ENCODE measurements at places on chromosomes 7 and 10.

GRCh38 chr10:132960631-132961419, 18.5 kb upstream of the CFAP46 start:
- peak; percentile 72 for DNase-seq

- no peak for DNase-seq
Measured at GRCh38 chr10:108582888-108583287, 1340.4 kb downstream of the XPNPEP1 start.

- DNase-seq = peak; percentile 65
Measured at GRCh38 chr7:117014673-117015133, 61.4 kb downstream of the ST7 start.

DNA sequence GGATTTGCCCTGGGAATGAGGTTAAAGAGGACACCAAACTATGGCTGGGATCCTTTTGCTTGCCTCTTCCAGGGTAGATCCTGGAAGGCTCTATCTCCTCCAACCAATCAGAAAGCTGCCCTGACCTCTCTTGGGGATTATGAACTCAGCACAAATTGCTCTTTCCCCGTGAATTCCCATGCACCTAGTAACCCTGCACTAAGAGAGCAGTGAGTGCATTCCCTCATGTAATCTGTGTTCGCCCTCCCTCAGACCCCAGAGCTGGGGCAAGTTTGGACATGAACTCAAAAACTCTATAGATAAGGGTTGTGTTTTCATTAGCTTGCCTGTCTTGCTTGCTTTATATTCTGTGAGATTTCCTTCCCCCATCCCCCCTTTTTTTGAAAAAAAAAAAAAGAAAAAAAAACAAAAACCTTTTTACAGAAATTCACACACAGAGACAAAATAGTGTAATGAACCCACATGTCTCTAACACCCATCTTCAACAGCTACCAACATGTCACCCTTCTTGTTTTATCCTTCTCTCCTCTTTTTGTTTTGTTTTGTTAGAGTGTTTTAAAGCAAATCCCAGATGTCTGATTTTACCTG, 225.5 kb upstream of the TCF7L2 start:
- no peak for DNase-seq

GRCh38 chr10:114257498-114257897, 18.4 kb downstream of the VWA2 start:
- no peak for DNase-seq

DNA sequence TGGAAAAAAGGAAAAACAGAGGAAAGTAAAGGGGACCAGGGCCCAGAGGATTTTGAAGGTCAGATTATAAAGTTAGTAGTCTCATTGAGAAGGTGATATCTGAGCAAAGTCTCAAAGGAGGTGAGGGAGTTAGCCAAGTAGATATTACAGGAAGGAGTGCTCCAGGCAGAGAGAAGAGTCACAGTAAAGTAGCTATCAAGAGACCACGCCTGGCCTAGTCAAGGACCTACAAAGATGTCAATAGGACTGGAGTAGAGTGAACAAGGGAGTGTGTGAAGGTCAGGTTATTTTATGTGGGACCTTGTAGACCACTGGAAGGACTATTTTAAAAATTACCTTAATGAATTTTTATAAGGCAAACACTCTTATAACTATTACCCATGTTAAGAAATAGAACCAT, 64.8 kb downstream of the TPST1 start:
- no peak for DNase-seq

DNA sequence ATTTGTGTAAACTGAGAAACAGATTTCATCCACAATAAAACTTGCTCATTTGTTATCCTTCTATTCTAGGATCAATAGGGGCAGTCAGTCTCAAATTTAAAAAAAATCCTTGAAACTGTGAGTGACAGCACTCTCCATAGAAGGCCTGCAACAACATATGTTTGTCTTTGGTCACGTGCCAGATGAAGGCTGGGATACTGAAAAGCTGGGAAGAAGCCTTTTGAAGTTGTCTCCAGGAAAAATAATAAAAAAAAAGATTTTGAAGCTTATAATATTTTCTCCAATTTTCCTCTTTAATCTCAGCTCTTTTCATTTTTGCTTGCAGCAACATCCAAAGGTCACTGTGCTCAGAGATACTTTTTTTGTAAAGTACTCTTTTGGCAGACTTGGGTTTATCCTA, 128.6 kb upstream of the SLC26A5 start:
- DNase-seq = no peak

- no peak for DNase-seq
Measured at GRCh38 chr7:45151131-45151684, 6.4 kb upstream of the RAMP3 start.

- DNase-seq = peak; percentile 8
Measured at GRCh38 chr10:132500781-132501415, 36.7 kb upstream of the INPP5A start.

- no peak for DNase-seq
Measured at GRCh38 chr7:139230484-139230773, 608 bp upstream of the UBN2 start.

GRCh38 chr7:36110584-36110983, 42.5 kb upstream of the EEPD1 start:
- DNase-seq = no peak

DNA sequence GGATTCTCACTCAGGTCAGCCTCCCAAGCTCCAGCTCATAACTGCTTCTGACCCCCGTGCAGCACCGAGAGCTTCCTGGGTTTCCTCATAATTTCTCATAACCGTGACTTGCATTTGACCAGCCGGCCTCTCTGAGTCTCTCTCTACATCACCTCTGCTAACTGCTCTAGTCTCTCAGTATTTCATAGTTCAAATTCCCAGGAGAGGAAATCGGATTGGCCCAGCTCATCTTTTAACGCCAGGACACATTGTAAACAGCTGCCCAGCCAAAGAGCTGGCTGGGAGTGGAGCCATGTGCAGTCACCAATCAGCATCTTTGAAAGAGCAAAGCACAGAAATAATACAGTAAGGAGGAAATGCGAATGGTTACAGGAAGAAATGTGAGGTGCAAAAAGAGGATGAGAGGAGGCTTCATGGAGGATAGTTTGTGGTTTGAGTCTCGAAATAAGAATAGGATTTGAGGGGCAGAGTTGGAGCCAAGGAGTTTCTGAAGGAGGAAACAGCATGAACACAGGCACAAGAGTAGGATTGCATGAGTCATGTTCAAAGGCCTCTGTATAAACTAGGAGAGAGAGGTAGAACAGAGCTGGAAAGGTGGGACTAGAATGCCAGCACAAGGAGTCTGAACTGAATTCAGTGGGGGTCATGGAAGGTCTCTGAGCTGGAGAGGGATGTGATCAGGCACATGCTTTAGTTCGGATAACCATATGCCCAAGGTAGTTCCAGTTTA, 15.2 kb upstream of the LBX1 start:
- peak; percentile 74 for DNase-seq

DNA sequence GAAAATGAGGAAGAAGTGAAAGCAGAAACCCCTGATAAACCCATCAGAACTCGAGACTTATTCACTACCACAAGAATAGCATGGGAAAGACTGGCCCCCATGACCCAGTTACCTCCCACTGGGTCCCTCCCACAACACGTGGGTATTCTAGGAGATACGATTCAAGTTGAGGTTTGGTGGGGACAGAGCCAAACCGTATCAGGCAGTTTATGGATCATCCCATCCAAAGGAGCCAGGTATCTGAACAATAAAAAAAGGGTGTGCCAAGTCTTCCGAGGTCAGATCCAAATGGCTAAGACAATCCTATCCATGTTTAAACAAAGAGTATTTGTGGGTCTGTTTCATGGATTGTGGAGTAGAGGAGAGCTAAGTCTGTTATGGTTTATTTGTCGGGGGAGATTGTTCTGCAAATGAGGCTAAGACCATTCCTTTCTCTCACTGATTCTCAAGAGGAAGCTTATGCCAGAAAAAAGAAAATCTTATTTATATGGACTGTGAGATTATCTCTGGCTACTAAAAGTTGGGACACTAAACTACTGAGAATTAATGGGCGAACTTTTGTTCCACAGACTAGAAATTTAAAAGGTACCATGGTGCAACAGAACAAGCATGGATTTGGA, 203.7 kb downstream of the IPMK start:
- no peak for DNase-seq
